ENCODE measurements at places on chromosomes 12 and 14.
A peak's percentile ranks its signal among the peaks of the same experiment; 100 is the strongest.

GRCh38 chr12:14367040-14367661 lies 1.7 kb downstream of the ATF7IP start:
- no peak for DNase-seq

DNA sequence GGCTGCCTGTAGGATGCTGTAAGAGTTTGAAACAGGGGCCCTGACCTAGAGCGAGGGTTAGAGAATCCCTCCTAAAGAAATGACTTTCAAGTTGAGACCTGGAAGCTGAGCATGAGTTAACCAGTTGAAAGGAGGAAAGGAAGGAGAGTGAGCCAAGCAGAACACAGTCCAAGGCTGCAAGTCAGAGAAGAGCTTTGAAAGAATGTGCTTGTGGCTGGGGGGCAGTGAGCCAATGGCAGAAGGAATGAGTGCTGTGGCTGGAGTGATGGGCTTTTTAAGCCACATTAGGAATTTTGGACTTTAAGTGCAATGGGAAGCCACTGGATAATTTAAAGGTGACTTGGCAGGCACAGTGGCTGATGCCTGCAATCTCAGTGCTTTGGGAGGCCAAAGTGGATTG lies 18.1 kb downstream of the CDKN1B start:
- DNase-seq: no peak

DNA sequence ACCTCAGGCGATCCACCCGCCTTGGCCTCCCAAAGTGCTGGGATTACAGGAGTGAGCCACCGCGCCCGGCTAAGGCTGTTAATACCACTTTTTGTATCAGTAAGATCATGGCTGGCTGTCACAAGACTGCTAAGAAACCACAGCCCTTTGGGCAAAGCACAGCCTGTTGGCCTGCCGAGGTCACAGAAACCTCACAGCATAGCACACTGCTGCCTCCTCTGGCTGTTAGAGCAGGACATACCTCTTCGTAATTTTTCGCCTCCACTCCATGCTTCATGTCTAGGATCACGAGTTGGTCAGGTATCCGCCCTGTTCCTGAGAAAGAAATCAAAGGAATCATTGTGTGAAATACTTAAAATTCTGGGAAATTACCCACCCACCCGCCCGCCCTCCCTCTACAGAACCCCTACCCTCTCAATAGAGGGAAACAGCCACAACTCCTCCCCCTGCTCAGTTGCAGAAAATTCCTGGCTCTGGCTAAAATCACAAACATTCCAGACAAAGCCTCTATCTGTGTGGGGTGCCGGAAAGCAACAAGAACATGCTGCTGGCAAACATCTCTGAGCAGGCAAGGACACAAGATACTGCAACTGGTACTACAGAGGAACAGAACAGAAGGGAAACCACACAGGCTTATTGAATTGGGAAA lies 20.7 kb upstream of the NEK9 start:
- no peak for DNase-seq

DNA sequence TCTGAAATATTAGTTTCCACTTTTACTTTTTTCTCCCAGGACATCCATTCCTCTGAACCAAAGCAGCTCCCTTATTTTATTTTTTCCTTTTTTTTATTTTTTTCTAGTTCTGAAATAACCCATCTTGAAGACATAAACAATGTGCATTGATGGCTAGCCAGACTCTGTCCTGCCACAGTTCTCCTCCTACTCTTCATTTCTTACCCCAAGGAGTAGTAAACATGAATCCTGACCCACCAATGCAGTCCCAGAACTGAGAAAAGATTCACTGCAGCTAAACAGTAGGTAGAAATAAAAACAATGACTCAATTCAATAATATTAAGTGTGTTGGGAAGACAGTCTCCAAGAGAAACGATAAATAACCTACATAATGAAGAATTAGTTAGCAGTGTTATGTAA lies 65.7 kb upstream of the NOVA1 start:
- DNase-seq: no peak

GRCh38 chr14:58738876-58739275 lies 101.1 kb downstream of the DACT1 start:
- DNase-seq: no peak

- no peak for DNase-seq
Measured at GRCh38 chr12:120237360-120238171, 28.0 kb downstream of the PXN start.

- peak; percentile 70 for DNase-seq
Measured at GRCh38 chr12:117836999-117837736, 131.6 kb downstream of the KSR2 start.

DNA sequence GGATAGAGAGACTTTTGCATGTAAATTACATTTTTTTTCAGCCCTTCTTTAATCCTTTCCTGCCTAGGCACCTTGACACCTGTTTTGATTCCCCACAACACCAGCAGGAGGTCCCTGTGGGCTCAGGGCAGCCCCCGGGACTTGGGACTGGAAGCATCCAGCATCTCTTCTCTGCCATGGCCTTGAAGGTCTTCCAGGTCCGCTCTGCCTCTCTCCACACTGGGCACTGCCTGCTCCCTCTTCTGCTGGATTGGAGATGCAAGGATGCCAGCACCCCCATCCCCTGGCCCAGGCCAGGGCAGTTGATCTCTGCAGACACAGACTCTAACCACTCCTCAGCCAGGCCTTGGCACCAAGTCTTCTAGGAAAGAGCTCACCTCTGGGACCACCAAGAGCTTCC lies 134.5 kb upstream of the C14orf180 start:
- DNase-seq: no peak

DNA sequence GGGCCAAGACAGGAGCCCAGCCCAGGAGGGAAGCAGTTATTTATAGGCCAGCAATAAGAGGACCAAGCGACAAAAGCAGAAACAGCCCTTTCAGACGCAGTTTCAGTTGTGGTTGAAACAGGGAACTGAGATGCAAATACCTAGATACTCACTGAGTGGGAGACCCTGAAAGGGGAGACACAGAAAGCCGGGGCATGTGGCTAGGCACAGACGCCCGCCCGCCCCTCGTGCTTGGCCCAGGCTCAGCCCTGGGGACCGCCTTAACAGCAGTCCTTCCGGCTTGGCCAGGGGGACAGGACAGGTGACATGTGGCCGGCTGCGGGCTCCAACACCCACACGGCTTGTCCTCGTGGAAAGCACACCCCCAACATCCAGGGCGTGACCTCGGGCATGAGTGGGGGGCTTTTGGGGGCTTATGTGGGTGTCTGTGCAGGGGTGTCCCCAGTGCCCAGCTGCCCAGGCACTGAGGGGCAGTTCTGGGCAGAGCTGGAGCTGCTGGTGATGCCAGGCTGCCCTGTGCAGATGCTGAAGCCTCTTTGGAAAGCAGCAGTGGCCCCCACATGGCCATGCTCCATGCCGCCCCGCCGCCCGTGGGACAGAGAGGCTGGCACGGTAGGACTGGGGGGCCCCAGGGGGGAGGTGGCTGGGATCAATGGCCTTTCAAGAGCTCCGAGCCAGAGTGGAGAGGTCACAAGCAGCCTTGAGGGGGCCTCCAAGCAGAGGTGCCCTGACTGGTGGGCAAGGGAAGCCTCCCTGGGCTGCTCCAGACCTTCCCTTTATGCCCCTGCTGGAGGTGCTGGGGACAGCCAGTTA lies 2.1 kb downstream of the PLD4 start:
- DNase-seq: no peak

DNA sequence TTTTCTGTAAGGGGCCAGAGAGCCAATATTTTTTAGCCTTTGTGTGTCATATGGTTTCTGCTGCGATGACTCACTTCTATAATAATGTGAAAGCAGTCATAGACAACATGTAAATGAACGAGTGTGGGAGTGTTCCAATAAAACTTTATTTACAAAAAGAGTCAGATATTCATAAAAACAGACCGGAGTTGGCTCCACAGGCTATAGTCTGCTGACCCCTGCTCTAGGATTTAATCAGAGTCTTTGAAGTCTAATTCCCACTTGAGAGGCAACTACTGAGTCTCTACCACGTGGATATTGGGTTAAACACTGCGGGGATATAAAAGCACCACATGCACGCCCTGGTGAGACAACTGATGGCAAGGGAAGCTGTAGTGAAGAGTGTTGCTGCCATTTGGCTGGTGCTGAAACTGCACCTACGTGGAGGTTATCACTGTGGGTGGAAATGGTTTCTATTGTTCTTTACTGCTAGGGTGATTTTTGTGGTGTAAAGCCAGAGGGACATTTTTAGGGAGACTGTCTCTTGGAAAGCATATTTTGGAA lies 3.6 kb upstream of the NINJ2 start:
- DNase-seq: no peak

DNA sequence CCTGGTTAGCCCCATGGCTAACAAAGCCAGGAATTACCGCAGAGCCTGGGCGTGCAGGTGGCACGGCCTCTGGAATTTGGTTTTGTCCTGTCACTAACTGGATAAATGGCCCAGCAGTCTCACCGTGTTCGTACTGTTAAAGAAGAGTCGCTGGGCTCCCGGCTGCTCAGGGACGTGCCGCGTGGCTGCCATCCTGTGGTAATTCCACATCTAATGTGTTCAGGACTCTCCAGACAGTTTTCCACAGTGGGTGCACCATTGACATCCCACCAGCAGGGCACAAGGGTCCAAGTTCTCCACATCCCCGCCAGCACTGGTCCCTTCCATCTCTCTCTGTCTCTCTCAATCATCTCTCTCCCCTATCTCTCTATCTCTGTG lies 19.6 kb downstream of the NOC4L start:
- no peak for DNase-seq

GRCh38 chr14:101027966-101028365 lies 124.4 kb upstream of the RTL1 start:
- no peak for DNase-seq

- no peak for DNase-seq
Measured at GRCh38 chr12:27498149-27498548, 25.9 kb upstream of the PPFIBP1 start.

DNA sequence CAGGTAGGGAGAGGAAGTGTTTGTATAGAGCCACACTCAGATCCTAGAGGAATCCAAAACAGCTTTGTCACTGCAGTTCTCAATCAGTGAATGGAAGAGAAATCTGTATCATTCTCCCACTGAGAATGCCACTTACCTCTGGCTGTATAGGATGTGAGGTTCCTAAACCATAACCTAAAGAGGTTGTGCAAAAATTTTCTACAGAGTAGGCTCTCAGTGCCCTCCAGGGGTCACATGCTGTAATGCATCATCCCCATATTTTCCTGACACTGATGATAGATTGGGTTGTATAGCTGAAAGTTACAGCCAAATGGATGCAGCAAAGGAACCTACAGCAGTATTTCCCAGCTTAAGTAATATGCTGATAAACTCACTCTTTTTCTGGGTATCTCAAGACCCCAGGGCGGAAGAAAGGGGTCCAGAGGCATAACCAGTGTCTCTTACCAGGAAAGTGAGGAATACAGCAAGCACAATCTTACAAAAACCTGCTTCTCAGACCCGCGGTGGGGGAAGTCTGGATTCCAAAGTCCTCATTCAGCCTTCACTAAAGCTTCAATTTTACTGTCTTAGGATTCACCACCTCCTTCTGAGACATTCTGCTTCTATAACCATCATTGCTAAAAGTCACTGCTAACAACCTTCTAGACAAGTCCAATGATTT lies 3.8 kb downstream of the BCDIN3D start:
- DNase-seq: peak; percentile 25

DNA sequence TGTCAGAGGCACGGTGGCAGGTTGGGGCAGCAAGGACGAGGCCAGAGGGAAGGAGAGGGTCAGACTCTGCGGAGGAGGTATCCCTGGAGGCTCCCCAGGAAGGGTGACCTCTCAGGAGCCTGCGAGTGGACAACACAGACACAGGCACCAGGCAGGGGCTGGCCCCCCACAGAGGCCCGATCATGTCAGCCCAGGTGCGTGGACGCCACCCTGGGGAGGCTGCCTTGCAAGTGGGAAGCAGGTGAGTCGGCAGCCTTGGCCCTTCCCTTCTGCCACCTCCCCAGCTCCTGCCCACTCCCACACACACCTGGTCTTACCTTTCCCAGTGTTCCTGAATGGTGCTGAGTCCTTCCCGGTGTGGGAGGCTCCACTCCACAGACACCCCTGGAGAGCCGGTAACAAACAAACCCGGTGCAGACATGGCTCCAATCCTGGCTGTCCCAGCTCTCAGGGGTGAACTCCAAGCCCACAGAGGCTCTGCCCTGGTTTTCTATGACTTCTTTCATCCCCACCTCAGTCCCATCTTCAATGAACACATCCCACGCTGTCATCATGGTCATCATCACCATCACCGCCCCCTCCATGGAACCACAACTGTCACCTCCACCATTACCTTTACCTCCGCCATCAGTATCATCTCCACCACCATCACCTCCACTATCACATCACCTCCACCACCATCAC lies 5.2 kb downstream of the ZBTB42 start:
- DNase-seq: no peak

GRCh38 chr12:98439981-98440581 lies 75.3 kb upstream of the TMPO start:
- DNase-seq: no peak

DNA sequence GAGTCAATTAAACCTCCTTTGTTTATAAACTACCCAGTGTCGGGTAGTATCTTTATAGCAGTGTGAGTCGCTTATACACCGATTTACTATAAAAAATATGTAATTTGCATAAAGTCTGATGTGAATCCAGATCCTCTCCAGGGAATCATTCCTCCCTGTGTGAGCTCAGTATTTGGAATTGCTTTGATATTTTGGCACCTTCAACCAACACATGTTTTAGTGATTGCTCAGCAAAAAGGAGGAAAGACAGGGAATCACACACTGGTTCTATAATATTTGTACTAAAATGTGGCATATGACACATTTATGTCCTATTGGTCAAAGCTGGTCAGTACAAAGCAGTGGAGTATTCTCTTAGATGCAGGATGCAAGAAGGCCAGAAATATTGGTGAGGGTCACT lies 703.9 kb upstream of the ATXN7L3B start:
- no peak for DNase-seq

DNA sequence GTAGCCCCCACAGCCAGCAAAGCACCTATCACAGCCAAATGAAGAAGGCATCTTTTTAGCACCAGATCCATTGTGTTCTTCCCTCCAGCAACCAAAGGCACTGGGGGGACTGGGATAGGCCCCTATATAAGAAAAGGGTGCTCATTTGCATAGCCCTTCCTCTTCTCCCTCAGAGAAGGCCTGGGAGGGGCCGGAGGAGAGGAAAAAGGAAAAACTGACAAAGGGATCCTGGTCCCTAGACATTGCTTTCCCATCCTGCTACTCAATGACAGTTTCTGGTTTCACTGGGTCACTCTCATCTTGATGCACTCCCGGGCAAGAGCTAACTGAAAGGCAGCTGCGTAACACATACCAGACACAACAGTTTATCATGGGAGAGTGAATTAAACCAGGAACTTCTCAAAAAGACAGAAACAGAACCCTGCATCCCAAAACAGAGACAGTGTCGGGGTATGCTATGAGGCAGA lies at the start of gene PMEL:
TSS of gene PMEL (minus strand) at position 102 of the 467 bp plus-strand sequence. CDS start at position 71, 31 bp downstream.
- DNase-seq: no peak

- no peak for DNase-seq
Measured at GRCh38 chr14:87526731-87527130, 466.3 kb downstream of the GALC start.

DNA sequence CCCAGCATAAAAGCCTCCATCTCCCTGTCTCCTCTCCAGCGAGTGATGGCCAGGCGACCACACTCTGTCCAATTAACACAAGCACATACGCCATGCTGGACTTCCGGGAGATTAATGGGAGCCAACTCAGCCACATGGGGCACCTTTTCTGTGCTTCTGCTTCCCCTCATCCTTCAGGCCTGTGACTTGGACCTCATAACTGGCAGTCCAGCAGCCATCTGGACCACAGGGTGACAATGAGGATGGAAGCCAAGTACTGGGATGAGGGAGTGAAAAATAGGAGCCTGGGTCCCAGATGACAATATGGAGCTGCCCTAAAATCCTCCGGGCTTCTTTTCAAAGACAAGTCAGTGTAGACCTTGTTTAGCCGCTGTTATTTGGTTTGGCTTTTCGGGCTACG lies 12.8 kb downstream of the MAP3K9 start:
- no peak for DNase-seq

GRCh38 chr14:62303437-62303836 lies 541.2 kb downstream of the SNAPC1 start:
- no peak for DNase-seq
